ENCODE measurements at places on chromosomes 13 and 19.

DNA sequence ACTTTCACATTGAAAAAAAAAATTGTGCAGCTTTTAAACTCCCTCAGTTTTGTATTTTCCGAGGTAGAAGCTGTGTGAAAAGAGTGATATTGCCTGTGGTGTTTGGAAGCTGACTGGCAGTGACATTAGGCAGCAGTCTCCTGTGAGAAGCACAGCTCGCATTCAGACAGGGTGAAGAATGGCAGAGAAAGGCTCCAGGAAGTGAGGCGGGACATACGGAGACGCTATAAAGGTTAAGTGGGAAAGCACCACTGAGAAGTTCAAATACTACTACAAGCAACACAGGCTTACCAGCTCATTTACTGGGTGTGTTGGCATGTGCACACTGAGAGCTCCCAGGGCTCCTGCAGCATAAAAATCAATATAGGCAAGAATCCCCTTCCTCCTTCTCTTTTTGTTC is 88.4 kb downstream of the RXFP2 start:
- DNase-seq = no peak

GRCh38 chr13:36806102-36806501 is 12.9 kb upstream of the RFXAP start:
- DNase-seq = no peak

- DNase-seq = no peak
Measured at GRCh38 chr19:41848666-41849065, 3.8 kb downstream of the DMRTC2 start.

- DNase-seq = no peak
Measured at GRCh38 chr13:30510811-30511371, 45.2 kb upstream of the HMGB1 start.

- DNase-seq = no peak
Measured at GRCh38 chr13:26186995-26187394, 35.1 kb downstream of the RNF6 start.

GRCh38 chr19:56383826-56384605 is 9.3 kb downstream of the ZNF582 start:
- DNase-seq = no peak

DNA sequence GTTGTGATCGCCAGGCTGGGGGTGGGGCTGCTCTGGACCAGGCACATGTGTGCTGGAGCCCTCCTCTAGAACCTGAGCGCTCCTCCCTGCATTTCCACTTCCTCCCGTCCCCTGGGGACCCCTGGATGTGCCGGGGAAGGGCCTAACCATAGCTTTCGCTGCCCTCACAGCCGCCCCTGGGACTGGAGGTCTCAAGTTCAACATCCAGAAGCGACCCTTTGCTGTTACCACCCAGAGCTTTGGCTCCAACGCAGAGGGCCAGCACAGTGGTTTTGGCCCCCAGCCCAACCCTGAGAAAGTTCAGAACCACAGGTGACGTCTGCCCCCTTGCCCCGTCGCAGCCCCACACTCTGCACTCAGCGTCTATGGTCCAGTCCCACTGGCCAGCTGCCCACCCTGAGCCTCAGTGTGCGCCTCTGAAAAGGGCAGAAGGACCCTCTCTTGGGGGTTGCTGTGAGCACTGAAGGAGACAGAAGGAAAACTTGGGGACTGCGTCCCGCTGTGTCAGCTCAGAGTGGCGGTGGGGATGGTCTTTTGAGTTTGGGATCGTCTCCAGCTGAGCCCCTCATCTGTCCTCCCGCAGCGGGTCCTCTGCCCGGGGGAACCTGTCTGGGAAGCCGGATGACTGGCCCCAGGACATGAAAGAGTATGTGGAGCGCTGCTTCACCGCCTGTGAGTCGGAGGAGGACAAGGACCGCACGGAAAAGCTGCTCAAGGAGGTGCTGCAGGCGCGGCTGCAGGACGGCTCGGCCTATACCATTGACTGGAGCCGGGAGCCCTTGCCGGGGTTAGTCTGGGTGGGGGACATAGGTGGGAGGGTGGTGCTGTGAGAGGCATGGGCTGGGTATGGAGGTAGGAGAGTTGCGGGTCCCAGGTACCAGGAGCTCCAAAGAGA is 6.0 kb downstream of the LENG8 start:
- DNase-seq = no peak

DNA sequence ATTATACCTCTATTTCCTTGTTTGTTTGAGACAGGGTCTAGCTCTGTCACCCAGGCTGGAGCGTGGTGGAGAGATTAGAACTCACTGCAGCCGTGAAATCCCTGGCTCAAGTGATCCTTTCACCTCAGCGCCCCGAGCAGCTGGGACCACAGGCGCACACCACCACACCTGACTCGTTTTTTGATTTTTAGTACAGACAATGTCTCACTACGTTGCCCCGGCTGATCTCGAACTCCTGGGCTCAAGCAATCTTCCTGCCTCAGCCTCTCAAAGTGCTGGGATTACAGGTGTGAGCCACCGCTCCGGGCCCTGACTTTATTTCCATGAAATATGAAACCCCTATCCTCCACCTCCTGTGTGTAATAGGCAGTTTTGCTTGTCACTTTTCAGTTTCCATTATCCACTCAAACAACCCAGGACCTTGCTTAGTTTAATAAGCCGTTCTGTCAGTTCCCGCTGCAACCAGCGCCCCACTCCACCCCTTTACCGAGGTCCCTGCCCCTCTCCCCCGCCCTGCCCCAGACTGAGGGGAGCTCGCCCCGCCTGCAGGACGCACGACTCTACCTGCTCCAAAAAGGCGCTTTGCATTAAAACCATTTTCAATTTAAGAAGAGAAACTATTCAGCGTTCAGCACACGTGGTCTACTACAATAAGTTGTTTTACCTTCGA is 16.9 kb downstream of the ZNF816 start:
- DNase-seq = no peak

- no peak for DNase-seq
Measured at GRCh38 chr13:102792396-102792795, 6.4 kb downstream of the POGLUT2 start.

DNA sequence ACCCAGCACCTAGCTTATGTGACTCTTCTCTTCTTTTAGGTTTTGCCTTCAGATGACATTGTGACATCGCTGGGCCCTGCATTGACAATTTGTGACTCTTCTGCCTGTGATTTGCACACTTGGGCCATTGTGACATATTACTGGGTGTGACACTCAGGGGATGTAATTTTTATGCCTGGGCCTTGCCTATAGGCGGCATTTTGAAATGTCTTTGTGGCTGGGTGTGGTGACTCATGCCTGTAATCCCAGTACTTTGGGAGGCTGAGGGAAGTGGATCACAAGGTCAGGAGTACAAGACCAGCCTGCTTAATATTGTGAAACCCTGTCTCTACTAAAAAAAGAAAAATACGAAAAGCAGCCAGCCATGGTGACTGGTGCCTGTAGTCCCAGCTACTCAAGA is 28.4 kb upstream of the ZNF681 start:
- no peak for DNase-seq

DNA sequence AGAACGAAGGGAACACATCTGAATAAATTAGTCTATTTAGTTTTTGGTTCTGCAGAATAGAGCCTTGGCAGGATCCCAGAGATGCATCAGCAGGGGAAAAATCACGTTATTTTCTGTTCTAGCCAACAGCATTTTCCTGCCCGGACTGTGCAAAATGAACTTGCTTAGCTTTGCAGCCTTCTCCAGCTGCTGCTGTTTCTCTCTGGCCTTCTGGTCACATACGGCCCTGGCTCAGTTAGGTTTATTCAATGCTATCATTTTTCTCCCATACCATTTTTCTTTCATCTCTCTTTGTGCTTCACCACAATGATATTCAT is 110.4 kb upstream of the KL start:
- no peak for DNase-seq

GRCh38 chr13:45412274-45413049 is 5.7 kb downstream of the SLC25A30 start:
- no peak for DNase-seq

DNA sequence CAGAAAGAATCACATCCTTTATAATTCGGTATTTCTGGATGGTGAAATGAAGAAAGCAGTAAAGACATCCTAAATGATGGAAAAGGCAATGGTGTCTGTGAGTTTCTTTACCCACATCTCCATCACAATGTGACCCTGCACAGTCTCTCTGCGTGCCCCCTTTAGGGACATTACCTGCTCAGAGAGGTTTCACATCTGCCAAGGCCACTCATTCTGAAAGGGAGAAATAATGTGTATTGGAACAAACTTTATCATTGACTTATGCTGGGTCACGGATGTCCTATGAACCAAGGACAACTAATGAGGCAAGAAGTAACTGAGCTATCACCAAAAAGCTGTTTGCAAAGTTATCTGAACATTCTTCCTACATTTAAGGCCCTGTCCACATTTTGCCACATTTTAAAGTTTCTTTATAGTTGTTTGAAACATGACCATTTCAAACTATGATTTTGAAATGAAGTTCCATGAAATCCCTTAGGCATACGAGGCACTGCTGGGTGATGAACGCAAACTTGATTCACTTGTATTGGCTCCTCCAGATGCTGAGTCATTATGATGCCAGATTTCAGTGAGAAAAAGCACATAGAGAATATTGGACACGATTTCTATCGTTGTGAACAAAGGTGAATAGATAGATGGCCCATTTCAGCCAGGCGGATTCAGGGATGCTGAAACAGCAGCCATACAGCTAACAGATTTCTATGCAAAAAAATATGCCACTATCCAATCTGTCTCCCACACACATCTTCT is 63.5 kb upstream of the HMGB1 start:
- DNase-seq = no peak

DNA sequence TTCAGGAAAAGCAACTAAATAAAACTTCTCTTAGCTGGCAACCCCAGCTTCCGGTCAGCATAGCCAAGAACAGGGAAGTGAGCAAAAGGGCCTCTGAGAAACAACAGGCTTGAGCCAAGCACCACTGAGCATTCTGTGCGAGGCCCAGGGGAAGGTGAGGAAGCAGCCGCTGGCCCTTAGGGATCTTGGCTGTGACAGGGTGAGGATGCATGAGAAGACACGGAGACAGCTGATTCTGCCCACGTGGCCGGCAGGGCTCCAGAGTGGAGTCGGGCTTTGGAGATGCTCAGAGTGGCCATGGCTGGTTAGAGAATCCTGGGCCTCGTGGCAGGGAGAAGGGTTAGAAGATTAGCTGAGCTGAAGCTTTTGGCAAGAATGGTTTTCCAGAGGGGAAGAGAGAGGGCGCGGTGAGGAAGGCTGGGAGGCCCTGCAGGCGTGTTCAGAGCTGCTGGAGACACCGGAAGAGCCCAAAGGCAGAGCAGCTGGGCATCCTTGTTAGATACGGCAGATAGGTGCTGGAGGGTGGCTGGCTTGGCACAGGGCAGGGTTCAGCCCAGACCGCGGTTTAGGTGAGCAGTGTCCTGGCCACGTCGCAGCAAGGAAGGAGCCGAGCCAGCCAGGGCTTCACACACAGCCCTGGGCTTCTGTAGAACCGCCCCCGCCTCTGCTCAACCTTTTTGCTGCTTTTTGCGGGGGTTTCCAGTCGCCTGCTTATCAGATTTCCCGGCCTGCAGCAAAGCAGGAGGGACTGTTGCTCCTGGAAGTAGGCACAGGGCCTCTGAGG is 17.3 kb downstream of the UPF1 start:
- no peak for DNase-seq

GRCh38 chr13:77853703-77854102 is 64.9 kb downstream of the EDNRB start:
- no peak for DNase-seq

Measured in HepG2 (cell line).